ENCODE measurements at places on chromosomes 4 and X.

DNA sequence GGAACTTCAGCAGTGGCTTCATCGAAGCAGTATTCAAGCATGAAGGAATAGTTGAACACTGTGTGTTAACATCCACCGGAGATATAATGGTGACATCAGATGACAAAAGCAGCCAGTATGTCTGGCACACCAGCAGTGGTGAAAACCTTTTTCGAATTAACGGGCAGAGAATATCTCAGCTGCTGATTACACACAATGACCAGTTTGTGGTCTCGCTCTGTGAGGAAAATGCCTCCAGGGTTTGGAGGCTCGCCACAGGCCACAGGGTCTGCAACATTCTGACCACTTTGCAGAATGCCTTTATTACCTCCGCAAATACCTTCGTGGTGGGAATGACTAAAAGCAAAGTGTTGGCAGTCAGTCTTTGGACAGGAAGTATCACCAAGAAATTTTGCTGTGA lies 201.5 kb downstream of the NWD2 start:
- DNase-seq: no peak

DNA sequence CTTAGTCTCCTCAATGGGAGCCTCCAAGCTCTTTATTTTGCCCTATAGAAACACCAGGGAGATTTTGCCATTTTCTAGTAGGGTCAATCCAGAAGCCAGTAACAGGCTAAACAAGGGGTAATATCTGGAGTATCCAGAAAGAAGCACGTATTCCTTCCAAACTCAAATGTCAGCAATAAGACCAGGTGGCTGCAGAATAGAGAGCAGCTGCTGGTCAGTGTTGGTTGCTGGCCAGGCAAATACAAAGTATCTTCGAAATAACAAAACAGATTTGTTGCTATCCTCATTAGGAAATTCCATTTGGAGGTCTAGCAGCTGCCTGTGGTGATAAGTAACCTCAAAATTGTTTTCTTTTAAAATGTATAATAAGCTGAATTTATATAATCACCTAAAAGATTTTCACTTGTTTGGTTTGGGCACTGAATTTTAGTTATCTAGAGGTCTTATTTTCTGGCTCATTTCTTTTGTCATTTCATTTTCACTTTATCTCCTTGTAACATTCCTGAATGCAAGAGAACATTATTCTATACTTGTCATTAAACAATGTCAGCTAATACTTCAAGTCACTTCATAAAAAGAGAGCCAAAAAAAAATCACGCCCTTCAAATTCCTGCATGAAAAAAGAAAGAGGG lies 320.6 kb downstream of the DTHD1 start:
- no peak for DNase-seq

DNA sequence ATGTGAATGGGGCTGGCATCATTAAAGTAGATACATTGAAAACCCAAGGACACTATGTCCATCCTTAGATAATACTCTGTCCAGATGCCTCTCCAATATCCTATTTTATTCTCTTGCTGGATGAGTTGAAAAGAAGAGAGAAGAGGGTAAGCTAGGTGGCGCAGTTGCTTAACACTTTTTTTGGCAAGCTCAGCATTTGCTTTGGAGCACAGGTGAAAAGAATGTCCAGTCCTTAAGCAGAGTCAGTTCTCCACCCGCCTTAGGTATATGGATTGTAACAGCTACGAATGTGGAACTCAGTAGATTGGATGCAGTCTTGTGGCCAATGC lies 208.4 kb downstream of the NWD2 start:
- no peak for DNase-seq

GRCh38 chr4:24932515-24933225 lies 19.8 kb upstream of the CCDC149 start:
- DNase-seq: no peak

- DNase-seq: no peak
Measured at GRCh38 chr4:100539706-100540105, 21.9 kb upstream of the EMCN start.

DNA sequence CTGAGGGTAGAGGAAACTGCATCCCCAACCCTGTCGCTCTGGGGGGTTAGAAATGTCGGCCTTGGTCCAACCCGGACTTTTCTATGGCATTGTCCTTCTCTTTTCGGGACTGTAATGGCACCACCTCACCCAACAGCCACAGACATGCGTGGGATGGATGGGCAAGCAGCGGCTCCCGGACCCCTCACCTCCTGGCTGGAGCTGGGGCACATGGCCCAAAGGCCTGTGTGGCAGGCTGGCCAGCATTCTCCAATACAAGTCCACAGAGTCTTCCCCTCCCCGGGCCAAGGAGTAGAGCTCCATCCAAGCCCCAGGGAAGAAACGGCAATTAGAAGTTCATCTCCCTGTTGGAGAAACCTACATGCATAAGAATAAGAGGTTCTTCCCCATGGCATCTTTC lies 142.9 kb downstream of the NR3C2 start:
- DNase-seq: no peak

- no peak for DNase-seq
Measured at GRCh38 chr4:86895692-86896488, 3.7 kb upstream of the C4orf36 start.

DNA sequence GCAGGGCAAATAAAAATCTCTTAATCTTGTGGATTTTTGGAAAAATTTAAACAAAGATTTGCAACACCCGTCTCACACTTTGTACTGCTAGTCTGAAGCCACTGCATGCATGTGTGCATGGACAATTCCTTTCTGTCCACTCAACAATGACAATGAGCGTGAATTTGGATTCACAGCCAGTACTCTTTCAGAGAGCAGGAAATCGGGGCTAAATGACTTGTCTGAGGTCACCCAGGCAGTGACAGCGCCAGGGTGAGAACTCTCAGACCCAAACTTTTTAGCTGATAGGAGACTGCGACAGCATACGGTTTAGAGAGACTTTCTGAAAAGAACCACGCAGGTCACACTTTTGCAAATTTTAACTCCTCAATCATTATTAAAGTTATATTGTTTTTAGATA lies 90.9 kb downstream of the ZNF827 start:
- DNase-seq: no peak

DNA sequence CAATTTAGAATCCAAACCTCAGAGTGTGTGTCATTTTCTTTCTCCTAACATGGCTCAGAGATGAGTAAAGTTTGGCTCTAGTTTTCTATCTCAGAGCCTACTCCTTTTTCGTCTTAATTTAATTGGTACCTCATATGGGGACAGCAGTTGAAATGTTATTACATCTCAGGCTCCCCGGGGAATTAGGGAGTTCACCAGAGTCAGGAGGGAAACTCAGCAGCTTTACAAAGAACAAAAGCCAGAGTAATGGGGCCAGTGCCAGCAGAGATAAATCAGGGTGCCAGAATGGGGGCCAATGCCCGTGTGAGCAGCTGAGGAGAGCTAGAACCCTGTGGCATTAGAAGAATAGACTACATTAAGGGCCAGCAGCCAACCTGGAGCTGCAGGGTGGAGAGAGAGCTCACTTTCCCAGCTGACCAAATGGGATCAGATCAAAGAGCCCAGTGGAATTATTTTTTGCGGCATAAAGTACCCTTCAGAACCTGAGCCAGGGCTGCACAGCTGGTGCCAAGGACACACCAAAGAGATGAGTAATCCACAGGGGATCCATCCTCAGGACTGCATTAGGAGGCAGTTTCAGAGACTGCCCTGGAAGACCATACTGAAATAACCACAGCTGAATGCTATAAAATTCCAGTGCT lies 207.1 kb upstream of the DKK2 start:
- DNase-seq: no peak

- DNase-seq: no peak
Measured at GRCh38 chr4:38373375-38373774, 290.6 kb upstream of the KLF3 start.

GRCh38 chr4:83546786-83547185 lies 10.9 kb downstream of the GPAT3 start:
- no peak for DNase-seq

DNA sequence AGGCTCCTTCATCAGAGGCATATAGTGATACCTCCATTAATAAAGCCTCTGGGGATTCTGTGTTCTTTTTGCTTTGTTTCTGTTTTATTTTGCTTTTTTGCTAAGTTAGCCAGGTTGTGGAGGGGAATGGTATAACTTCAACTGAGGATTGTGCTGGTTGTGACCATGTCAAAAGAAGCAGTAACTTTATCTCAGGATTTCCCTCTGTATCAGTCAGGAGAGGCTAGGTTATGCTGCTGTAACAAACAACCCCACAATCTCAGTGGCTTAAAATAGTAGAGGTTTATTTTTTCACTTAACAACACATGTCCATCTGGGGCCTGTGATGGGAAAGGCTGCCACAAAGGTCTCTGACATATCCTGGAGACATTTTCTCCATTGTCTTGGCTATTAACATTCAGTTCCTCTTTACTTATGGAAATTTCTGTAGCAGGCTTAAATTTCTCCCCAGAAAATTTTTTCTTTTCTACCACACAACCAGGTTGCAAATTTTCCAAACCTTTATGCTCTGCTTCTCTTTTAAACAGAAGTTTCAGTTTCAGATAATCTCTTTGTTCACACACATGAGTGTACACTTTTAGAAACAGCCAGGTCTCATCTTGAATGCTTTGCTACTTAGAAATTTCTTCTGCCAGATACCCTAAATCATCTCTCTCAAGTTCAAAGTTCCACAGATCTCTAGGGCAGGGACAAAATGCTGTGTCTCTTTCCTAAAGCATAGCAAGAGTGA lies 64.7 kb downstream of the UCHL1 start:
- no peak for DNase-seq

DNA sequence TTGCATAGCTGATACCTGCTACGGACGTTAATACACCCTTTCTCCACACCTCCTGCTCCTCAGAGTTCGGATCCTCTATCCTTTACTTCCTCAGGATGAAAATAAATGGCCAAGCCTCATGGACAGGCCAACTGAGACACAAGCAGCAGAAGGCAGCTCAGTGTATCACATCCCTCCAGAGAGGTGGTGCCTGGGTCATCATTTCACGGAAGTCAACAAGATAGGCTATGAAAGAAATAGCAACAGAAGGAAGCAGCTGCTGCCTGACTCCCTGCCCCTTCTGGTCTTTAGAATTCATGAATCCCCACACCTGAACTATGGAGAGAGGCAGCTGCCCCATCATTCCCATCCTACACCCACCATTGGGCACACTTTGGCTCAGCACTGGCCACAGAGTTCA lies 267.1 kb upstream of the ETNPPL start:
- no peak for DNase-seq

DNA sequence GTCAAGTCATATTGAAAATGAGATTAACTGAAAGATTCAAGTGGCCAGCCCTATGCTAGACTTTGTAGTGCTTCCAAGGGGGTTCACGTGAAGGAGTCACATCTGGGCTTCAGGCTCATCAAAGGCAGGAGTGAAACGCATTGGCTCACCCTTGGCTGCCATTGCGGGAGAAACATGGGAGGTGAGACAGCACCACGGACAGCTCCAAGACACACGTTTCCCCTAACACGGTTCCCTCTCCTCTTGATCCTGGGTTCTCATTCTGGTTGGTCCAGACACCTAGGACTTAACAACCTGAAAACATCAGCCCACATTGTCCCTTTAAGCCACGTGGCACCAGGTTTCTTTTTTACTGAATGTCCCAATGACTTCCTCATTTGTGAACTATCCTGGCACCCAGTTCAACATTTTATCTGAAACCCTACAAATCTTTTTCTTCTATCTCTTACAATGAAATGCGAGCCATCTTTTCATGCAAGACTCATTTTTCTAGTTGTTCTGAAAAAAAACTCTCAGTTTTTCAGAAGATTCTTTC lies 279.0 kb upstream of the VCX3A start:
- no peak for DNase-seq

DNA sequence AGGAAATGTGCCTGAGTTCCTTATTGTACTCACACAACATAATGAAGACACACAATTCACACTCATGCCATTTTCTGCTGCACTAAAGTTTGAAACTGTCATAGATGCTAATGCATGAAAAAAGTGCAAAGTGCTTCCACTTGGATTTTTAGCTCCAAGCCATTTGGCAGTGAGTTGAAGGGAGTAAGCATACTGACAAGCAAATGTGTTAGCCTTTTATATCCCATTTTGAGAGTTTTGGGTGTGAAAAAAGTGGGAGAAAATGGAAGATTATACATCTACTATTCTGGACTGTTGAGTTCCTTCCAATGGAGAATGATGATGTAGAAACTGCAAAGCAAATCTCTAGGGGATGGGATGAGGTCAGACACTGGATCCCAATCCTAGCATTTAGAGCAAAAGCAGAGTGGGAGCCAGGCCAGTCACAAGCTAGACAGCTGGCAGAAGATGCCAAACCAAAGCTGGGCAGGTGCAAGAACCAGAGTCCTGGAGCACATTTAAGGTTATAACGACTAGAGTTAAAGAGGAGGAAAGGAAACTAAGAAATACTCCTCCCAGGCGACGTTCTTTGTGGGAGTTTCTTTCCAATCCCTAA lies 216.8 kb downstream of the FBXO8 start:
- no peak for DNase-seq

DNA sequence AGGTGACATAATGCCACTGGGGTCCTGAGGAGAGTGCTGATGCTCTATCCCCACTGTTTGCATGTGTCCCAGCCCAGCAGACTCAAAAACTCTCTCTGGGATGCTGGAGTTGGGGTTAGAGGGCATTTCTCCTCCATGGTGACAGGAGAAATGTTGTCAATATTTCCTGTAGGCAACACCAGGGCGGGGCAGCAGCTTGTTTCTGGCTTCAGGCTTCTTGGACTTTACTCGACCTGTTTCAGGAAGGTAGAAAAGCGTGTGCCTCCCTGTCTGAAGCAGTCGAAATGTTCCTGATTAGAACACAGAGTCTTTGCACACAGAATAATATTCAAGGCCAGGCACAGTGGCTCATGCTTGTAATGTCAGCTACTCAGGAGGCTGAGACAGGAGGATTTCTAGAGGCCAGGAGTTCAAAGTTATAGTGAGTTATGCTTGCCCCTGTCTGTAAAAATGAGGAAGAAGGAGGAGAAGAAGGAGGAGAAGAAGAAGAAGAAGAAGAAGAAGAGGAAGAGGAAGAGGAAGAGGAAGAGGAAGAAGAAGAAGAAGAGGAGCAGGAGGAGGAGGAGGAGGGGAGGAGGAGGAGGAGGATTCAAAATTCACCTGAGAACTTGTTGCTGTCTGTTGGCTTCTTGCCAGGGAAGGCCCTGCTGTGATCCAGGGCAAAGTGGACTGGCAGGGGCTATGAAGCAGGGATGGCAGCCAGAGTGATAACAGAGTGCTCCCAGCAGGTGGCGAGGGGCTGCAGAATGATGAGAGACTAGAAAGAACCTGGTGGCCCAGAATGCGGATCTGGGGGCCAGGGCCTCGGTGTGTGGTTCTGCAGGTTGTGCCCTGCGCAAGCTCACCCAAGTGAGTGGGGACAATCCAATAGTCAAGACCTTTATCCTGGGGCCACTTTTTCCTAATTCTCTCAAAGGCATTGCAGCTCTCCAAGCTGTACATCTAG lies 82.9 kb downstream of the RTL5 start:
- no peak for DNase-seq

DNA sequence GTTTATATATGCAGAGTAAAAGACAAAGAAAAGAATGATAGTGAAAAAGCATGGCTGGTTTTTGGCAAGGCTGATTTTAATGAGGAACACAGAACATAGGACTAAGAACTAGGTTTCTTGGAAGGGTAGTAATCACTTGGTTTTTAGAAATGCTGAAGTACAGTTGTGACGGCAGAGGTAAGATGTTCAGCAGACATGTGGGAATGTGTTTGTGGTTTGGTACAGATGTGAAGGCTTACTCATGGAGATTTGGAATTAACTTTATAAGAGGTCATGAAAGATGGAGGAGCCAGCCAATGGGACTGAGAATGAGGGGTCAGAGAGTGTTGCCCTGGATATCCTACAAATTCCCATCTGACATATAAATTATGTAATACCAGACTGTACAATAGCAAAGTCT lies 243.6 kb downstream of the NPFFR2 start:
- DNase-seq: no peak

GRCh38 chrX:2707334-2707760 lies 16.3 kb downstream of the CD99 start:
- no peak for DNase-seq

All from activated CD8-positive, alpha-beta memory T cell treated with anti-CD3 and anti-CD28 coated beads for 1 hour (primary cell).